ENCODE measurements at places on chromosomes 1 and 21. TPM values are rescaled to one million over a fixed set of nuclear protein-coding genes. Genes with fewer than 3 reads are reported as not detected.

Gene FAM177B
- not detected for total RNA-seq

GRCh38 chr1:55813618-55814017 lies 598.5 kb upstream of the USP24 start:
- DNase-seq: no peak
- peaks cover 5% of the 10 kb centered on the region for H3K36me3 ChIP-seq
- peaks cover 31% of the 10 kb centered on the region for H3K4me1 ChIP-seq
- H3K27me3 ChIP-seq: no peaks in the 10 kb centered on the region

DNA sequence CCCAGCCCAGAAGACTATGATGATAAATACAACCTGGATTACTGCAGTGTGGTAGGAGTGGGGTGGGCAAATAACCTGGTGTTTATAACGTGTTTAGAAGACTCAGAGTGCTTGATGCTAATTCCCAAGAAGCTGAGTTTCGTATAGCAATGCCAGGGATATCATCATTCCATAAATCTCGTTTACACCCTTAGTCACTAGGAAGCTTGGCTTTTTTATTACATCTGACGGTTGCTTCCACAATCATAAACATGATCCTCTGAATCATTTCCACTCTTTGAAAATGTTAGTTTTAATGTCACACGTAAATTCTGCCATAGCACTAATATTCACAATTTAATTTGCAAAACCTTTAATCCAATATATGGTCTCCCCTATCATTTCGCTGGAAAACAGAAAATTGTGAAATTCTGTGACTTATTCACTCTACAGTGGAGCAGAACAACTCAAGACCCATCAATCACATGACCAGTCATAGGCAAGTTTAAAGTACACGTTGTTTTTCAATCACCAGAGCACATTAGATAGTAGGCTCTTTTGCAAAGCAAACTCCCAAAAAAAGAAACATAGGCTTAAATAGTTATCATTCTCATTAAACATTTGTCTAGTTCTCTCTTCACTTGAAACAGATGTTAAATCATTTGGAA lies 321.0 kb downstream of the LTN1 start:
- H3K27ac ChIP-seq: no peak overlapping the region
- peaks cover 10% of the 10 kb centered on the region for H3K4me1 ChIP-seq
- no peak for DNase-seq

- H3K36me3 ChIP-seq: no peaks in the 10 kb centered on the region
- no peak overlapping the region for H3K27ac ChIP-seq
- peaks cover 11% of the 10 kb centered on the region for H3K27me3 ChIP-seq
- H3K4me3 ChIP-seq: no peak overlapping the region
These were observed 7.9 kb downstream of the CDK18 start for GRCh38 chr1:205512059-205513045.

- no peak overlapping the region for H3K4me3 ChIP-seq
- no peaks in the 10 kb centered on the region for H3K36me3 ChIP-seq
- H3K27ac ChIP-seq: no peak overlapping the region
- no peaks in the 10 kb centered on the region for H3K4me1 ChIP-seq
- no peaks in the 10 kb centered on the region for H3K27me3 ChIP-seq
These were observed 19.6 kb downstream of the NEGR1 start for GRCh38 chr1:72262735-72263134.

- peaks cover 4% of the 10 kb centered on the region for H3K4me1 ChIP-seq
- no peaks in the 10 kb centered on the region for H3K36me3 ChIP-seq
- no peak for DNase-seq
- peaks cover 11% of the 10 kb centered on the region for H3K27me3 ChIP-seq
- H3K27ac ChIP-seq: no peak overlapping the region
- no peak overlapping the region for H3K4me3 ChIP-seq
These were observed 16.6 kb upstream of the CD55 start for GRCh38 chr1:207304710-207305488.

Gene AMY1C
- total RNA-seq: not detected

DNA sequence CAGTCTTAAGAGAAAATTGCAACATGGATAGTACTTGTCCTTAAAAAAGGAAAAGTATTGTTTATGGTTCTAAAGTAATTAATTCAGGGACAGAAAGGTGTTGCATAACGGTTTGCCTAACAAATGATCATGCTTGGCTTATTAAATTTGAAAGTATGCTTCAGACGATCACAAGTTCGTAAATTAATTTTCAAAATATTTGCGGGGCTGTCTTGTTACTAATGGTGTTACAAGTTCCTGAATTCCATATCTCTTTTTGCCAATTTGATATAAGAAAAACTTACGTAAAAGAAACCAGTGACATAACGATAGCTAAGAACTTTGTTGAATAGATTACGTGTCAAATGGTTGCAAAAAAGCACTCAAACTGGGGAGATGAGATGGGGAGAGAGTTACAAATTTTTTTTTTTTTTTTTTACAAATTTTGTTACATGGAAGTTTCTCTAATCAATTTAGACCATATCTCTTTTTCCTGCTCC lies 1.3 kb downstream of the AGO3 start:
- H3K27ac ChIP-seq: no peak overlapping the region
- peaks cover 47% of the 10 kb centered on the region for H3K4me1 ChIP-seq
- H3K27me3 ChIP-seq: no peaks in the 10 kb centered on the region

DNA sequence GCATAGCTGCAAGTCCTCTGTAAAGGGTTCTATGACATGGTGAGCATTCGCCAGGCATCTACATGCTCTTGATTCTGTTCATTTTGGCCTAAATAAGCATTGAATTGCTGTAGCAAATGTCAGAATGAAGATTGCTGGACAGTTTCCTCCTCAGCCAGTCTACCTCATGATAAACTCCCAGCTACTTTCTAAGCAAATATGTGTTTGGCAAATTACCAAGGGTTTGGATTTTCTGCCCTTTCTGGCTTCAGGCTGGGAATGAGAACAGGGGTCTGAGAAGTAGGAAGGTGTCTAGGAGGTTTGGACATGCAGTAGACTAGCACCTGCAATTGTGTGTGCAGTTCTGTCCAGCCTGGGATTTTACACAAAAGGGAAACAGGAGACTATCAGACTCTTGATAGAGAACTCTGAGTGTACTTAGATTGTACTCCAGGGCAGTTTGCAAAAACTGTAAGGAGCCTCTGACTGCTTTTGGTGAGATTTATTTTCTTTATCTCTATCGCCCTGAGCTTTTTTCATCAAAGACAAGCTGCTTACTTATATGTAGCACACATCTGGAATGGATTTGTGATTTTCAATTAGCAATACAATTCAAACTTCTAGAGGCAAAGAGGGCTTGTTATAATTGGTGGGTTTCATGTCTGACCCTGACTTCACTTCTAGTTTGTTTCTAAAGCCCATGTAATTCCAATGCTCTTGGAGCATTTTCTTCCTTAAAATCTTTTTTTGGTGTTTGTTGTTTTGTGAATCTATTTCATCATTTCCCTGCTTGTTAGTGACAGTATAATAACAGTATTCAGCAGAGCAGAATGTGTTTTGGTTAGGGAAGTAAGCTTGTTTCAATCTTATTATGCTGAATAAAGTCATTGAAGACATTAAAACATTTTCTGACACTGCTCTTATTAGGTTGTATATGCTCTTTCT lies 150.8 kb downstream of the VPS13D start:
- peaks cover 2% of the 10 kb centered on the region for H3K4me1 ChIP-seq
- peaks cover 57% of the 10 kb centered on the region for H3K36me3 ChIP-seq
- DNase-seq: no peak
- H3K4me3 ChIP-seq: no peak overlapping the region
- no peak overlapping the region for H3K27ac ChIP-seq
- H3K27me3 ChIP-seq: no peaks in the 10 kb centered on the region

- H3K4me1 ChIP-seq: peaks cover 64% of the 10 kb centered on the region
- H3K27me3 ChIP-seq: no peaks in the 10 kb centered on the region
- H3K36me3 ChIP-seq: no peaks in the 10 kb centered on the region
- H3K4me3 ChIP-seq: peak within 1 kb of the TSS; percentile 99
- H3K27ac ChIP-seq: peak within 1 kb of the TSS; percentile 94
- no peak for DNase-seq
These were observed at the start of gene NBL1 for GRCh38 chr1:19643602-19644394. NBL1 (plus strand) TSS chr1:19644311; CDS start chr1:19655031, 10,720 bp downstream.

Gene RUNX1
- 23.9 TPM for total RNA-seq

Gene SLAMF6
- not detected for total RNA-seq

- no peak overlapping the region for H3K4me3 ChIP-seq
- peaks cover 29% of the 10 kb centered on the region for H3K27me3 ChIP-seq
- peak; percentile 74 for DNase-seq
- peaks cover 3% of the 10 kb centered on the region for H3K4me1 ChIP-seq
- H3K27ac ChIP-seq: no peak overlapping the region
These were observed 32.8 kb upstream of the PKP1 start for GRCh38 chr1:201250326-201251011.

GRCh38 chr1:230986976-230987375 lies 8.1 kb downstream of the ARV1 start:
- peak overlapping the region; percentile 11 for H3K27ac ChIP-seq
- H3K4me3 ChIP-seq: no peak overlapping the region
- H3K27me3 ChIP-seq: no peaks in the 10 kb centered on the region
- H3K4me1 ChIP-seq: peaks cover 3% of the 10 kb centered on the region
- H3K36me3 ChIP-seq: peaks cover 10% of the 10 kb centered on the region
- DNase-seq: no peak

- no peak overlapping the region for H3K27ac ChIP-seq
- no peak for DNase-seq
- H3K4me1 ChIP-seq: peaks cover 9% of the 10 kb centered on the region
- no peaks in the 10 kb centered on the region for H3K27me3 ChIP-seq
- H3K36me3 ChIP-seq: peaks cover 48% of the 10 kb centered on the region
These were observed 55.3 kb downstream of the AHCTF1 start for GRCh38 chr1:246876431-246876830.

DNA sequence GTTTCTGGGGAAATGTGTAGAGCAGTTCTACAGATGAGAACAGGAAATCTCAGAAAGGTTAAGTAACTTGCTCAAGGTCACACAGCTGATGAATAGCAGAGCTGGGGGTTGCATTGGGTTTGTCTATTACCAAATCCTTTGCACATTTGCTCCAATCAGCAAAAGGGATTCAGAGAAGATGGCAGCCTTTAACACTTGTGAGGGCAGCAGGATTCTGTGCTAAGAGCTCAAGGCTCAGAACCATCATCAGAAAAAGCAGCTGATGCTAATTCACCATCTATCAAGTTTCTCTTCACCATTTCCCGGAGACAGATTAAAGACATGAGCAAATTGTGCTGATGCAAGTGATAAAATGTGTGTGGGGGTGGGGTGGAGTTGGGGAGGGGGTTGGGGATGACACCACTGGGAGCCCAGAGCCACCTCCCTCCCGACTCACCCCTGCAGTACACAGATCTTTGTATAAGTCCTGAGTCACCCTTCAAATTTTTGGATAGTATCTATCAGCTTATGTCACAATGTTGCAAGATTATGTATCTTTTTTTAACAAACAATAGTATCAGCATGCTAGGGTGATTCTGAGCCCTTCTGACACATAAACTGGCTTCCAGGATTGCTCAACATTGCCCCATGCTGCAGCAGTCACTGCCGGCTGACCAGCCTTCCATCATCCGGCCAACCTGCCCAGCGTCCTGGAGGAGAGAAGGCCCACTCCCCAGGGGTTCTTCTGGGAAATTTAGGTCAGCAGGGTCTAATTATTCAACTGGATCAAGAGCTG lies 2.8 kb upstream of the SPSB1 start:
- peaks cover 22% of the 10 kb centered on the region for H3K4me1 ChIP-seq
- no peak overlapping the region for H3K4me3 ChIP-seq
- peak overlapping the region; percentile 73 for H3K27ac ChIP-seq

Gene ADGRL2
- total RNA-seq: 76.3 TPM

Gene COPA
- 241 TPM for total RNA-seq

GRCh38 chr1:6691507-6691906 lies 10.1 kb downstream of the DNAJC11 start:
- H3K4me1 ChIP-seq: peaks cover 27% of the 10 kb centered on the region
- no peaks in the 10 kb centered on the region for H3K27me3 ChIP-seq
- no peak overlapping the region for H3K4me3 ChIP-seq

GRCh38 chr1:21855257-21856096 lies 43.4 kb downstream of the LDLRAD2 start:
- peaks cover 14% of the 10 kb centered on the region for H3K4me1 ChIP-seq
- peaks cover 31% of the 10 kb centered on the region for H3K36me3 ChIP-seq
- H3K4me3 ChIP-seq: no peak overlapping the region
- H3K27me3 ChIP-seq: no peaks in the 10 kb centered on the region

- no peak overlapping the region for H3K27ac ChIP-seq
- no peak overlapping the region for H3K4me3 ChIP-seq
- DNase-seq: no peak
- H3K27me3 ChIP-seq: no peaks in the 10 kb centered on the region
These were observed 70.7 kb downstream of the KCNJ6 start for GRCh38 chr21:37845535-37845934.

GRCh38 chr1:152141971-152142584 lies 16.9 kb downstream of the RPTN start:
- no peaks in the 10 kb centered on the region for H3K4me1 ChIP-seq
- peaks cover 6% of the 10 kb centered on the region for H3K27me3 ChIP-seq
- H3K4me3 ChIP-seq: no peak overlapping the region
- H3K36me3 ChIP-seq: no peaks in the 10 kb centered on the region
- no peak for DNase-seq

GRCh38 chr1:107100331-107100984 lies 40.4 kb upstream of the NTNG1 start:
- H3K4me1 ChIP-seq: no peaks in the 10 kb centered on the region
- no peaks in the 10 kb centered on the region for H3K27me3 ChIP-seq
- no peak overlapping the region for H3K4me3 ChIP-seq

DNA sequence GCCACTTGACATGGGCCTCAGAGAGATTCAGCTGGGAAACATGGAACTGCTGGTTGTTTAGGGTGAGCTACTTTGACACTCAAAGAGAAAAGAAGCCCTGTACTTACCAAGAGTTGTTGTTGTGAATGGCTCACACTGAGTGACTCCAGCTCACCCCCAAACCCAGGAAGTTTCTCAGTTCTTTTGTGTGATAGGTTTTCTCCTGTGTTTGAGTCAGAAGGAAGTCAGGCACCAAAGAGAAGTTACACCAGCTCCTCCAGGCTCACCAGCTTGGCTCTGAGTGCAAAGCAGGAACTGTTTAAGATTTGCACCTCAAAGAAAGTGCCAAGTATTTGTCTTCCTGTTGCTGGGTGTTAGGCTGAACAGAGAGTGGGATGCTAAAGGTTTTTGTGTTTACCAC lies 111.2 kb upstream of the PROX1 start:
- no peaks in the 10 kb centered on the region for H3K27me3 ChIP-seq
- no peak overlapping the region for H3K27ac ChIP-seq
- DNase-seq: no peak

Gene AGMAT
- total RNA-seq: 0.19 TPM

Gene TNFRSF9
- total RNA-seq: not detected

GRCh38 chr1:154324669-154325582 lies at the start of gene ATP8B2:
ATP8B2 (plus strand) TSS chr1:154325525; CDS start chr1:154328142, 2,617 bp downstream.
- H3K36me3 ChIP-seq: peaks cover under 1% of the 10 kb centered on the region
- H3K4me3 ChIP-seq: peak within 1 kb of the TSS; percentile 96
- peak within 1 kb of the TSS; percentile 98 for H3K27ac ChIP-seq

Gene CERS2
- total RNA-seq: 261 TPM

Gene TP73
- 0.16 TPM for total RNA-seq
